CD8-positive, alpha-beta T cell (primary cell): ENCODE measurements at places on chromosomes 5 and 9.
A peak's percentile ranks its signal among the peaks of the same experiment; 100 is the strongest.

- DNase-seq: peak; percentile 39
These were observed 2.4 kb upstream of the PSAT1 start for GRCh38 chr9:78294290-78295176.

DNA sequence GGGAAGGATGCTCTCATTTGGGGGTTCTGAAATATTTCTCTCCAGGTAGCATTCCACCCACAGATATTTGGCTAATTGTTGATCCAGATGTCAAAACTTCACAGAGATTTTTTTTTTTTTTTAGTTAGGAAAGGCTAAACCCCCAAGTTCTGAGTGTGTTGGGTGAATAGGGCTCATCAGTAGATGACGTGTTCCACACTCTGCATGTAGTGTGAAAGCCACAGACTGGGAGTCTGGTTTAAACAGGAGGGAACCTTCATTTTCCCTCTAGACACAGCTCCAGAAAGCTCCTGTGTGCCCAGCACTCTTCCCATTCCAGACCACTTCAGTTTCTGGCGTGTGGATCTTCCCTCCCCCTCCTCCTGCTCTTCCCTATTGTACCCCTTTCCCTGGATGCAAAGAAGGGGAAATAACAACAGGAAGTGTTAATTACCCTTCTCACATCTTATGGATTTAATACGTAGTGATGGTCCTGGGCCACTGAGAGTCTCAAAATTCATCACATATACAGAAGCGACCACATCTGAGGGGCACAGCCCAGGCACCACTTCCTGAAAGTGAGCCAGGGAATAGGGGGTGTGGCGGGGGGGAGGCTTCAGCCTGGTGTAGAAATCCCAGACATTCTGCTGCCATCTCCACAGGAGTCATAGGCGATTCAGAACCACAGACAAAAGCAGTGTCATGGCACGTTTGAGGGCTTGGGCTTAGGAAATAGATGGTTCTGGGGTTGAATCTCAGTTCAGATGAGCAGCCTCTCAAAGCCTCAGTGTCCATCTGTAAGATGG lies 65.1 kb downstream of the DAP start:
- peak; percentile 45 for DNase-seq

- no peak for DNase-seq
These were observed 478.3 kb upstream of the FTMT start for GRCh38 chr5:121373371-121373770.

DNA sequence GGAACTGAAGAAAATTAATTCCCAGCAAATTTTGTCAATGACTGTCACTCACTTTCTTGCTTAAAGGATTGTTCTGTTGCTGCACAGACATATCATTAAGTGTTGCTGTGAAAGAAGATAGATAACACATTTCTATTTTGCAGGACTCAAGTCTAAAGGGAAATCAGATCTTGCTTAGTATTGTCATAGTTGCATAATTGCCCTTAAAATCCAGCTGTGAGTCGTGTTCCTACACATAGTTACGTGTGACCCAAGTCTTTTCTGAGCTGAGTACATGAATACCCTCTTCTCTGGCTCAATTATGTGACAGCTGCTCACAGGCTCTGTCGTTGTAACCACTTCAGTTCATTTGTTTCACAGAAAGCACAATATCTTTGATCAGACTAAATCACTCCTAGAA lies 390.8 kb downstream of the DTWD2 start:
- no peak for DNase-seq

- DNase-seq: no peak
These were observed 1.6 kb downstream of the BTNL3 start for GRCh38 chr5:180990086-180990881.

DNA sequence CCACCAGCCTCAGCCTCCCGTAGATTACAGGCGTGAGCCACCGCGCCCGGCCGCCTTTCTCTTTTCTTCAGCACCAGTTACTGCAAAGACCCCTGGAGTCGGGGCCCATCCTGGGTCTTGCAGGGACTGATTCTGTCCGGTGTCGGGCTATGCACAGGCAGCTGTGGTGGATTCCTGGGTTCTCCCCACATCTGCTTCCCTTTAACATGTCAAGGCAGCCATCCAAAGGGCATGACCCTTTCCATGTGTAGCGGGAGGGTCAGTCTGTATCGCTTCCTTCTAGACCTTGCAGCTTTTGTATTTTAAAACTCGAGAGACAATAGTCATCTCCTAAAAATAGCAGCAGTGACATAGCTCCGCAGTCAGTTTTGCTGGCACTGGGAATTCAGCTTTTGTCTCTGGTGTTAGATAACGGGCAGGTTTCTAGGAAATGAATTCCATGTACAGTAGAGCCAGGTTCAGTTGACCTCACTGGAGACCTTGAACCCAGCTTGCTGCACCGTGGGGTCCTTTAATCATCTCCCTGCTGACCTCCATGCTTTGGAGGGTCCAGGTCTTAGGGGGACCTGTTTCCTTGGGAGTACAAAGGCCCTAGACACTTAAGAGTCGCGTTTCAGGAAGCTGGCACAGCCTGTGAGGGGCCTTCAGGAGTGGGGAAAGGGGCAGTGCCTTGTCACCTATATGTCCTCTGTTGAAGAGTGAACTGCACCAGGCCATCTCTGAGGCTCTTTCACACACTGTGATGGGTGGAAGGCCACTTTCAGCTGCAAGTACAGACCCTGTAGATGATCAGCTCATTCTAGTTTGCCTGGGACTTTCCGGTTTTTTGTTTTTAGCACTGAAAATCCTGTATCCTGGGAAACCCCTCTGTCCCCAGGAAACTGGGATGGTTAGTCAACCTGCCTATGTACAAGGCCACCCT lies 13.8 kb downstream of the ANKRD33B start:
- no peak for DNase-seq
